ENCODE measurements at places on chromosomes 12 and 14. TPM values are rescaled to one million over a fixed set of nuclear protein-coding genes. Genes with fewer than 3 reads are reported as not detected.

DNA sequence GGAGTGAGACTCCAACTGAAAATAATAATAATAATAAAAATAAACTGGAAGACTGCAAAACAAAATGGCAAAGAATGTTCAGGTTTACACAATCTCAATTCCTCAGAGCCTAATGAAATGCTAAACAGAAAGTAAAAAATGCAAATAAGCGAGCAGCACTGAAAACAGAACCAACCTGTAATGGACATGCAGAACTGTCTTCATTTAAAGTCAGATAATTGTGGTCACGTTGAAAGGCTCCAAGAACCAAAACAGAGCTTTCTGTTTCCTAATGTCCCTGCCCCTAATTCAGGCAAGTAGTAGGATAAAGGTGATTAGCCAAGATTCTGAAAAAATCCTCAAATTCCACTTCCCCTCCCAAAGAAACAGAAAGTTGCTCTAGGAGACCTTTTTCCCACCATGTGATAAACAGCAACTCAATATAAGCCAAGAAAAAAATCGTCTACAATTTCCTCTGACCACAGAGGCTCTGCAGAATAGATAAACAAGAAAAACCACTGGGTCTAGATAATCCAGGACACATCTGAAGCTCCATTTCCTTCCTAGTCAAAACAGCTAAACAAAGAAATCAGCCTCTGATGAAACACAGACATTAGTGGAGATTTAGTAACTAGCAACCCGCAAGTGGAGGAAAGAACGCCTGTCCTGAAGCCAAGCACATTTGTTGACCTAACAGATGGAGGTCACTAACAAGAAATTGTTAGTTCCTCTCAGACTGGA, 3.0 kb downstream of the MIS18BP1 start:
- H3K27ac ChIP-seq = peak overlapping the region; percentile 80
- peaks cover 22% of the 10 kb centered on the region for H3K4me1 ChIP-seq
- no peak for DNase-seq
- H3K36me3 ChIP-seq = no peaks in the 10 kb centered on the region
- H3K27me3 ChIP-seq = no peaks in the 10 kb centered on the region

DNA sequence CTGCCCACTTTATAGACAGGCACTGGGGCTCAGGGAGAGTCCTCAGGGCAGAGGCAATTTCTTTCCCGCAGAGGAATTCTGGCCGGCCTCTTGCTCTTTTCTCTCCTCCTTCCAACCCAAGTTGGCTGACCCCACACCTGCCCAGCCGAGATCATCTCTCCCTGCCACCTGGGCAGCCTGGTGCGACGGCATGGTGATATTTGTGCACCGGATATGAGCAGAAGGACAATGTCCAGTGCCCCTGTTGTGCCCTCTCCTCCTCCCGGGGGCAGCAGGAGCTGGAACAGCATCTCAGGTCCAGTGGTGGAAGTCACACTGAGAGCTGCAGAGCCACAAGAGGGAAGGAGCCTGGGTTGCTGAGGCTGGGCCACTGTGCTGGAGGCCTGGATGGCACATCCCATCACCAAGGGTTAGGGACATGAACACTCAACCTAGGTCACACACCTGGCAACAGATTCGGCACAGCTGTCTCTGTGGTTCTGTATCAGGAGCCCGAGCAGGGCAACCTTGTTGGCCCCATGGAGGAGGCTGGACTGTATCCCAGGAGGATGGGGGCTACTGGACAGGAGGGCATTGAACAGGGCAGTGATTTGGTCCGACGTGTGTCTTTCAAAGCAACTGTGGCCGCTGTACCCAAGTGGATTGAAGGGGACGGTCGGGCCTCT, 57.7 kb upstream of the DIO3 start:
- H3K4me3 ChIP-seq = no peak overlapping the region
- no peaks in the 10 kb centered on the region for H3K27me3 ChIP-seq
- H3K36me3 ChIP-seq = no peaks in the 10 kb centered on the region
- no peak overlapping the region for H3K27ac ChIP-seq

DNA sequence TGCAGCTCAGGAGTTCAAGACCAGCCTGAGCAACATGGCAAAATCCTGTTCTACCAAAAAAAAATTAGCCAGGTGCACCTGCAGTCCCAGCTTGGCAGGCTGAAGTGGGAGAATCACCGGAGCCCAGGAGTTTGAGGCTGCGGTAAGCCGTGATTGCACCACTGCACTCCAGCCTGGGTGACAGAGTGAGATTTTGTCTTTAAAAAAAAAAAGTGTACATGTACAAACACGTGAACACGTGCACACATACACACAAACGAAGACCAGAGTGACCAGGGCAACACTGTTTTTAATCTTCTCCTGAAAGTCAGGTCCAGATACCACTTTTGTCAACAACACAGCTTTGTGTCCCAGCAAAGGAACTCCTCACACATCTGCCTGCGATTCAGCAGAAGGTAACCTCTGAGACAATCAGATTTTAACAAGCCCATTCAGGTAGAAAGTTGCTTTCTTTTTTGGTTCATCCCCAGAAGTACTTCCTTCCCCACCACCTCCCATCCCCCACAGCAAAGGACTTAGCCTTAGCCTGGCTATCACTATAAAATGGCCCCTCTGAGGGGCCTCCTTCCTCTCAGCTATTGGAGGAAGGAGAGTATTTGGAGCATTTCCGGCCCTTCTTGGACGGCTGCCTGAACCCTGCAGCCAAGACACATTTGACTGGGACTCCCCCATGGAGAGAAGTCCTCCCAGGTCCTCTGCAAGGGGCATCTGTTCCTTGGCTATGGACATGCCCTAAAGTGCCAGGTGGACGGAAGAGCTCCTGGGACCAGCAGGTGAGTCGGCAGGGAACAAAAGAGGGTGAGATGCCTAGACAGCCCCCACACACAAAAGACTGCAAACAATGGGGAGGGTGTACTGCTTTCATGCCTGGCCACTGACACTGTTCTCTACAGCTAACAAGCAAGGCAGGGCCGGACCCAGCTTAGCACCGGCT, 9.8 kb downstream of the CTDSP2 start:
- H3K36me3 ChIP-seq = no peaks in the 10 kb centered on the region
- peaks cover 99% of the 10 kb centered on the region for H3K4me1 ChIP-seq
- peak overlapping the region; percentile 32 for H3K4me3 ChIP-seq
- peak overlapping the region; percentile 100 for H3K27ac ChIP-seq

GRCh38 chr14:29459969-29460560, 467.6 kb downstream of the PRKD1 start:
- H3K27me3 ChIP-seq = no peaks in the 10 kb centered on the region
- no peaks in the 10 kb centered on the region for H3K4me1 ChIP-seq
- H3K27ac ChIP-seq = no peak overlapping the region
- no peaks in the 10 kb centered on the region for H3K36me3 ChIP-seq

GRCh38 chr12:90058704-90059103, 350.1 kb upstream of the ATP2B1 start:
- H3K4me3 ChIP-seq = no peak overlapping the region
- no peaks in the 10 kb centered on the region for H3K4me1 ChIP-seq
- DNase-seq = no peak
- no peaks in the 10 kb centered on the region for H3K27me3 ChIP-seq
- H3K36me3 ChIP-seq = no peaks in the 10 kb centered on the region

DNA sequence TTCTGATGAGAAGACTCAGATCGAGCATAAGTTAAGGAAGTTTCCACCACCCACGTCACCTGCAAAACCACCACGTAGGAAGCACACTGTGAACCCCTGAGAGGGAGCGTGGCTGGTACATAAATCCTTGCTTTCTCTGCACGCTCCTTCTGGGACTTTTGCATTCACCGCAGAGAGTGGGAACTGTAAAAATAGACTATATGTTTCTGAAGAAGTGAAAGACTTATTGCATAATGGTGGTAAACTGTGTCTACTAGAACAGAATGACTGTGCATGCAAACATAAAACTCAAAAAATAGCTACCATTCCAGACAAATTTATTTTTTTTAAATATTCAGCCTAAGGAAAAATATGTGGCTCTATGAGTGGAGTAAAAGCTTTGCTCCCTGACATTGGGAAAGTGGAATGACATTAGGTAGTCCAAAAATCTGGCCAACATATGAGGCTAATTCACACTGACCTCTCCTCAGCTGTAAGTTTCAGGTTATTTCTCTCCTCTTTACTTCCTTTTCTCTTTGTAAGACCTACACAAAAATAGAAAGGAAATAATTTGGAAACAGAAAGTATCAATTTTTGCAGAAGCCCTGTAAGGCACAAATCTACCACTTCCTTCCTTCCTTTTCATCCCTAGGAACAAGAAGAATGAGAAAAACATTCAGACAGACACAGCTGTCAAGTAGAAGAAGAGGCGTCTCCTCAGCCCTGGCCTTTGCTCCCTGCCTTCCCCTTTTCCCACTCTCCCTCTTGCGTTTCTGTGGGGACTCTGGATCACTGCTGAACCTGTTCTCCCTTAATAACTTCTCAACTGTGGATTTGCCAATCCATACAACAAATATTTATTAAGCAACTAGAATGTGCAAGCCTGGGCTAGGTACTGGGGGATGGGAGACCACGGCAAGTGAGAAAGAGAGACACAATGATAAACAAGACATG, 264.3 kb upstream of the FOXN3 start:
- peaks cover 3% of the 10 kb centered on the region for H3K4me1 ChIP-seq
- peak; percentile 37 for DNase-seq
- H3K36me3 ChIP-seq = no peaks in the 10 kb centered on the region
- peak overlapping the region; percentile 31 for H3K27ac ChIP-seq

DNA sequence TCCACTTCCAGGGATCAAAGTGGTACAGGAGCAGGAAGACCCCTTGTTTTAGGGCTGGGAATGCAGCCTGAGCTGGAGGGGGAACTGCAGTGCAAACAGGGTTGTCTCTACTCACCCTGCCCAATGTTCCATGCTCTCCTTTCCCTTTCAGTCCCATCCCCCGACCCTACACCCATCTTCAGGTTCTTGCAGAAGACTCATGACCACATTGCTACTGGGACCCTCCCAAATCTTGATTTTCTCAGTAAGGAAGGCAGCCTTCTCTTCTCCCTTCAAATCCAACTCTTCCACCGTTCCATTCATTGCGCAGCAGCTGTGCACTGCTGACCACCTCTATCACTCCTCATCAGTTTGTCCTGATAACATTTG, 1.9 kb downstream of the SERPINA11 start:
- no peak for DNase-seq
- no peaks in the 10 kb centered on the region for H3K4me1 ChIP-seq
- H3K36me3 ChIP-seq = no peaks in the 10 kb centered on the region
- no peak overlapping the region for H3K27ac ChIP-seq

DNA sequence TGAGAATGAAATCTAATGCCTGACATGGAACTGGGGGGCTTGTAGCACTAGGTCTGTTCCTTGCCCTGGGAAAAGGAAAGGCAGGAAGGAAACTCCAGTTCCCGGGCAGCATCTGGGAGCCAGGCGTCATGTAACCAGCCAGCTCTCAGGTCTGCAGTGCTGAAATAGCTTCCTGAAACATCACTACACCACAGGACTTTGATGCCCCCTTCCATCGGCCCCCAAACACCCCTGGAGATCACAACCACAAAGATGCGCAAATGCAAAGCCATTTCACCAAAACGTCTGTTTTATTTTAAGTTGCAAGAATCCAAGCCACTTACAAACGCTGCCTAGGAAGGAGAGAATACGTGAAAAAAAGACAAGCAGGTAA, 40.9 kb downstream of the KCTD10 start:
- no peak overlapping the region for H3K4me3 ChIP-seq
- no peak for DNase-seq
- H3K4me1 ChIP-seq = peaks cover 11% of the 10 kb centered on the region

DNA sequence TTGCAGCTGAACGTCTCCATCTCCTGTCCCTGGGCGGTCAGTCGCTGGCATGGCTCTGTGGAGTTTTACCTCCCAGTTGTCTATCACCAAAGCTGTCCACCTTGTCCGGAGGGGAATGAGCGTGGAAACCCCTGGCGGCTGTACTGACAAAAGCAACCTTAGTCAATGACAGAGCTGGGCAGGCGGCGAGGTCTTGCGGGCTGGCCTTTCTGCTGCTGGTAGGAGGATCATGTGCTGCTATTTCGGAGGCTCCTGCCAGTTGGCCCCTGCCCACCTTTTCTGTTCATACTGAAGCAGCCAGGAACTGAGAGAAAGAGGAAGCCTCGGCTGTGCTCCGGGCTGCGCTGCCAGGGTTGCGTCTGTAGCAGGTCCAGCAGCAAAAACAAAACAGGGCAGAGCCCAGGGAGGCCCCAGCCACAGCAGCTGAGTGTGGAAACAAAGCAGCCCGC, 57.7 kb downstream of the HMGA2 start:
- H3K4me1 ChIP-seq = peaks cover 11% of the 10 kb centered on the region
- no peaks in the 10 kb centered on the region for H3K27me3 ChIP-seq
- peak overlapping the region; percentile 35 for H3K27ac ChIP-seq
- DNase-seq = peak; percentile 86

DNA sequence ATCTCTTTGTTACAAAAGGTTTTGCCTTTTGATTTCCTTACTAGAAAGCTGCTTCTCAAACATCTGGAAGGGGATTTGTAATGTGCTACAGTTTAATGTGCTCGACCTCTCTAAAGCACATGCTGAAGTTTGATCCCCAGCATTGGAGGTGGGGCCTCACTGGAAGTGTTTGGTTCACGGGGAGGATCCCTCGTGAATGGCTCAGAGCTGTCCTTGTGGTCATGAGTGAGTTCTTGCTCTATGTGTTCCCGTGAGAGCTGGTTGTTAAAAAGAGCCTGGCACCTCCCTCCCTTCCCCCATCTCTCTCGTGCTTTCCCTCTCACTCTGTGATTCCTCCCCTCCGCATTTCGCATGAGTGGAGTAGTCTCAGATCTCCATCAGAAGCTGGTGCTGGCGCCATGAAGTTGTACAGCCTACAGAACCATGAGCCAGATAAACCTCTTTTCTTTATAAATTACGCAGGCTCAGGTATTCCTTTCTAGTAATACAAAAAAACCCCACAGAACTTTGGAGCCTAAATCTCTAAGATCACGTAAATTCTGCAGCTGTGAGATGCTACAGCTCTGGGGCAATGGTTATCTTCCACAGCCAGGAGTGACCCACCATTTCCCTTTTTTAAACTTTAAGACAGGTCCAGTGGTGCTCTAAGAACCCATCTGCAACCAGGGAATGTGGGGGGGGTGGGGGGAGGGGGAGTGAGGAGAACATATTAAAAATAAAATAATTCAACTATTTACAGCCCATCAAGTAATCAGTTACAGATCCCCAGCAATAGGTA, 214.4 kb downstream of the FOXN3 start:
- peaks cover 6% of the 10 kb centered on the region for H3K36me3 ChIP-seq
- H3K27me3 ChIP-seq = no peaks in the 10 kb centered on the region
- H3K27ac ChIP-seq = no peak overlapping the region

DNA sequence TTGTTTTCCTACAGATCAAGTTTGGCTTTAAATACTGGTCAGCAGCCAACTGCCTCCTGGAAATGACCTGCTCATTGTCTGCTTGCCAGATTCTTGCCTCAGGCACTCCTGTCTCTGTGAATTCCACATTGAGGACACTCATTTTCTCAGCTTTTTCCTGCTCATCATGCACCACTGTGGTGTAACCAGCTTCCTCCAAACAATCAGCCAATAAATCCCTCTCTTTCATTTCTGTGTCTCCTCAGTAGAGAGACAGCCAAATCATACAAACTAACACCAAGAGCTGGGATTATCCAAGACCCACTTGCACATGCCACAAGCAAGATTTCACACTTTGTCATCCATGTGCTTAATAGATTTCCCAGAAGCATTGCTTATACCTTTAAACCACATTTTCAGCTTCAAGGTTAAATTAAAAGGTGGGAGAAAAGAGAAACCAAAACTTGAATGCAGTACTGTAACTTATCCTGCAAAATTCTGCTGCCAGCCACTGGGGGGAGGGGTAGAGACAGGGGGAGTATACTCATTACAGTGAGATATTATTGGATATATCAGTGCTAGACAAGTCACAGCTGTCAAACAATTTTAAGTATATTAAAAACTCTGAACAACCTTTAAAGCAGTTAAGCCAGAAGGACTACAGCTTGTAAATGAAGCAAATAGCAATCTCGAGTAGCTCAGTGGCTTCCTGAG, 105.0 kb downstream of the PPP2R5E start:
- H3K27ac ChIP-seq = peak overlapping the region; percentile 78
- no peak for DNase-seq
- H3K4me3 ChIP-seq = no peak overlapping the region

The PRIMA1 gene
- total RNA-seq = 0.46 TPM

The SRSF5 gene
- 238 TPM for total RNA-seq

The PROX2 gene
- not detected for total RNA-seq

The CCDC175 gene
- not detected for total RNA-seq

The EXOC3L4 gene
- 2.7 TPM for total RNA-seq

The KLRC1 gene
- total RNA-seq = 0.72 TPM

All from upper lobe of left lung (tissue), 6 donors.